ENCODE measurements at places on chromosomes 2 and 18. TPM values are rescaled to one million over a fixed set of nuclear protein-coding genes. Genes with fewer than 3 reads are reported as not detected.

Gene CABLES1
- 1.9 TPM for total RNA-seq

Gene BOLL
- total RNA-seq: not detected

Gene CHAC2
- 17.5 TPM for total RNA-seq

Gene SLC9A4
- total RNA-seq: not detected

Gene KCNG3
- not detected for total RNA-seq

Gene C1QL2
- total RNA-seq: not detected

Gene POTEJ
- not detected for total RNA-seq

Gene LYPD1
- not detected for total RNA-seq

Gene DCDC2C
- not detected for total RNA-seq

Gene LIPG
- total RNA-seq: 118 TPM

Gene ALLC
- total RNA-seq: not detected

Gene ACMSD
- total RNA-seq: not detected

Gene ATL2
- total RNA-seq: 47.9 TPM

Gene SMAD2
- 67.3 TPM for total RNA-seq

Gene CYBRD1
- total RNA-seq: 22.3 TPM

Gene SERPINB12
- total RNA-seq: not detected

Gene DGUOK
- 85.1 TPM for total RNA-seq

Gene GREB1L
- 1.8 TPM for total RNA-seq

Gene TMBIM1
- 266 TPM for total RNA-seq

Gene ANAPC1
- 45.3 TPM for total RNA-seq

Gene NEB
- total RNA-seq: under 0.01 TPM

Gene KIF5C
- under 0.01 TPM for total RNA-seq

Gene TUBA4A
- total RNA-seq: 330 TPM

Gene GPR17
- not detected for total RNA-seq

Gene GCKR
- not detected for total RNA-seq

Gene NT5C1B
- not detected for total RNA-seq

Gene PCARE
- not detected for total RNA-seq

Gene RNU2-63P
- total RNA-seq: under 0.01 TPM
